M059J (cell line): ENCODE measurements at places on chromosomes 1 and 21.

GRCh38 chr1:102842606-102843005, 265.7 kb downstream of the COL11A1 start:
- DNase-seq: peak; percentile 33

- no peak for DNase-seq
Observed at GRCh38 chr1:167013108-167013929, 24.2 kb downstream of the MAEL start.

DNA sequence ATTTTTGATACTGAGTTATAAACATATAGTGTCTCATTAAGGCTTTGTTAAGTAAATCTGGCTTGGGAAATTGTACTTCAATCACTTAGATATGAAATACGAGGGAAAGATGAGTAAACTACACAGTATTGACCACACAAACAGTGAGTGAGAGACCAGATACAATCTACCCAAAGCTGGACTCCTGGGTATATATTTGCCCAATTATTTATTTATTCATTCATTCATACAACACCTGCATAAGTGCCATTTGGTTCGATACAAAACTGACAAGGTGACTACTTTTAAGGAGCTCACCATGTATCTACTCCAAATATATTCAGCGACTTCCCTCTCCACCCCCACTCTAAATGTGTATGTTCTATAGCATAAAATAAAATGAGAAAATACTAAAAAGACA, 143.4 kb downstream of the TGFB2 start:
- peak; percentile 47 for DNase-seq

DNA sequence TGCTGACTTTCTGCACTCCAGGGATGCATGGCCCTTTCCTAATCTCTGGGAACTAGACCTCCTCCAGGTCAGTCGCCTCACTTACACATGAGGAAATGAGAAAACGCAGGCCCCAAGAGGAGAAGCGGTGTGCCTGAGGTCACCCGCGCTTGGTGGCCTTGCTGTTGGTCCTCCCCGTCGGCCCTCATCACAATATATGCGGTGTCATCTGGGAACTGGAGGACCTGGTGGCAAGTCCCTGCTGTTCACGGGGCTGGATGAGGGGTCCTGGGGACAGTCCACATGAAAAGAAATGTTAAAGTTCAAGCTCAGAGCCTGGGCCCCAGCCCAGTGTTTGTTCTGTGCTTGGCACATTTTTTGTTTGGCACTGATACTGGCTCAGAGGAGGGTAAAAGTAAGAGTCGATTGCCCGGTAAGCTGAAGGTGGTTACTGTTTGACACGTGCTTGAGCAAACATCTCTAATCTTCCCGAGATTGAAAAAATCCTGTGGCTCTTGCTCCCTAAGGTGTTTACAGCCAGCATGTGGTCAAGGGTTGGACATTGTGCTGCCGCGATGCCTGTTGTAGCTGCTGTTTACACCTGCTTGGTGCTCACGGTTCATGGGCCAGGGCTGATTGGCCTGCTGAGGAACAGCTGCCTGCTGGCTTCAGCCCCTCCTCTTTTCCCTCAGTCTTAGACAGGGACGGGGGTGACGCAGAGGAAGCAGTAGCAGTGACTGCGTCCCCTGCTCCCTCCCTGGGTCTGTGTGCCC, 5.2 kb downstream of the COQ8A start:
- no peak for DNase-seq

- DNase-seq: no peak
Observed at GRCh38 chr1:2984399-2985061, 36.7 kb upstream of the ACTRT2 start.

- no peak for DNase-seq
Observed at GRCh38 chr21:38802050-38803026, 3.4 kb upstream of the ETS2 start.

GRCh38 chr1:87179076-87179810, 149.4 kb upstream of the LMO4 start:
- no peak for DNase-seq

DNA sequence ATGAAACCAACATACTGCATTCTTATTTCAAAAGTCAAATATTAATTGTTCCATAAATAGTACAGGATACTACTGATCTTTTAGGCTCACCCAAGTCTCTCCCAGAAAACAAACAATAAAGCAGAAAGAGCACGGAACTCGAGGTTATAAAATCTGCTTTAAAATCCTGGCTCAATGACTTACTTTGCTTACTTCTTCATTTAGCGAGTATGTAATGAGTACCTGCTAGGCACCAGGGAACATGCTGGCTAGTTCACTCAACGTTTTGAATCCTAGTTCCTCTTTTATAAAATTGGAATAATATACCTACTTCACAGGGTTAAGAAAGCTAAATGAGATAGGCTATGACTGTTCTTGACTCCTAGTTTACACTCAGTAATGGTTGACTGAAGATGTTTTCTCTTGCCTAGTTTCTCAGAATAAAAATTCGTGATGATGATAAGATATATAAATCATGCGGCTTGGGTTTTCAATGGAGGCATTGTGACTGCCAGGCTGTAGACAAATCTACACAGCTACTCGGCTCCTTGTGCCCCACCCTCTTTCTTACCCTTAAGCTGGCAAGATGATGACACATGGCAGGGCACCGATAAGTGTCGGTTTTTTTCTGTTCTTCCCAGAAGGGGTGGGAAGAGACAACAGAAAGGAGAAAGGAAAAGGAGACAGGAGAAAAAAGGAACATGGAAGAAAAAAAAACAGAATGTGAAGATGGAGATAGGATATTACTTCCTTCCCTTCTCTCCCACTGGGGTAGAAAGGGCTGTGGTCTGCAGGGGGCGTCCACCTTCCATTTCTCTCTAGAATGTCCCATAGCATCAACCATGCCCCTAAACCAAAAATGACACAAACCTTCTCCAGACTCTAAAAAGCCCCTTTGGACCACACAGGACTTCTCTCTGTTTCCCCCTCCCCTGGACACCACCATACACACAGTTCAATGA, 507.1 kb downstream of the SMYD3 start:
- no peak for DNase-seq

GRCh38 chr1:44566281-44567046, 107.8 kb downstream of the TMEM53 start:
- no peak for DNase-seq

DNA sequence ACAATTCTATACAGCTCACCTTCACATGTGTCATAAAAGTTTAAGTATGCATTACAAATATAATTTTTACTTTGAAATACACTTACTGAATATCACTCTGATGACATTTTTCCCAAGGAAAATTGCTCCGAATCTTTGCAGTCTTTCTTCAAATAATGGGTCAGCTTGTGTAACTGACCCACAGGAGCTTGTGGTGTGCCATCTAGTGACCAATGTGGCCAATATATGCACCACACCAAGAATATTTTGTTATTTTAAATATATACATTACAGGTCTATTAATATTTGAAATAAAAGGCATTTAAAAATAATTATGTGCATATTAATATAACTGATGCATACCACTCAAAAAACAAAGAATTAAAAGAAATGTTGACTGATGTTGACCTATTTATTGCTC, 271.4 kb downstream of the TBX15 start:
- DNase-seq: no peak

DNA sequence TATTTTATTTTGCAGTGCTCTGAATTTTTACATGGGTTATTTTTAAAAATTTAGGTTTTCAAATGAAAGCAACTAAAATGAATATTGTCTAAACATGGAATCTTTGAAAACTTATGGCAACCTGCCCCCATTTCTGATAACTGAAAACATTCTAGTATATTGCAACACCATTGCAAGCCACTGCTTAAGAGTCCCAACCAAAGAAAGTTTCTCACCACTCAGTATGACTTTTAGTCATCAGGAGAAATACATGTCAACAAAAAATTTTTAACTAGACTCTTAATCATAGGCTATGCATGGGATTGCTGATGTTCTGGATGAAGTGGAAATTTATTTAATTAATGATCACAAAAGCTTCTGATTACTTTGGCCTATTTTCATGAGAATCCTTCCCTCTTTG, 112.1 kb downstream of the TNFSF18 start:
- DNase-seq: peak; percentile 59

DNA sequence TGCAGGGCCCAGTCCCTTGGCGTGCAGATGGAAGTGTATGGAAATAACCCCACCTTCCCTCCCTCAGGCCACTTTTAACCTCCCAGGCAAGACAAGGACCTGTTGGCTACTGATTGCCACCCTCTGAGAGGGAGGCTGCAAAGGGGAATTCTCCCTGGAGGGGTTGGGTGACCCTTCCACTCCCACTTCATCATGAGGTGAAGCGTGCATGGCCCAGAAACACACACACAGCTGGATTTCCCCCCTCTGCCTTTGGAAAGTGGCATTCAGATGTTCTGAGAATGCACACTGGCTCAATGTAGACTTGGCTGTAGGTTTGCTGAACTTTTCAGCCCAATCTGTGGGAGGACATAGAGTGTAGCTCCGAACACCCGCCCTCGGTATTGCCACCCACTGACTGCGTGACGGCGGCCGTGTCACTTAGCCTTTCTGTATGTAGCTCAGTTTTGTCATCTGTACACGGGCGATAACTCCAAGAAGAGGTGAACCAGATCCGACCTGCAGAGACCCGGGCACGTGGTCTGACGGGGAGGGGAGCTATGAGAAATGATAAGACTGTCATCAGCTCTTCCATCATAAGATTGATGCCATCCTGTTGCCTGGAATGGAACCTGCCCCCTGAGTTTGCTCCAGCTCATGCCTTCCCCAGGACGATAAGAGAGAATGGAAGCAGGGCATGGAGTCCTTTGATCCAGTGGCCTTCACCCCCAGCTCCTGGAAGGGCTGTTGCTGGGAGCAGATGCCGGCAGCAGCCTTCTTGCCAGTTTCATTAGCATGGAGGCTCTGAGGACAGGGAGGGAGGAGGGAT, 19.3 kb downstream of the MIIP start:
- DNase-seq: no peak

GRCh38 chr1:194024659-194025058, 838.2 kb upstream of the B3GALT2 start:
- peak; percentile 82 for DNase-seq

DNA sequence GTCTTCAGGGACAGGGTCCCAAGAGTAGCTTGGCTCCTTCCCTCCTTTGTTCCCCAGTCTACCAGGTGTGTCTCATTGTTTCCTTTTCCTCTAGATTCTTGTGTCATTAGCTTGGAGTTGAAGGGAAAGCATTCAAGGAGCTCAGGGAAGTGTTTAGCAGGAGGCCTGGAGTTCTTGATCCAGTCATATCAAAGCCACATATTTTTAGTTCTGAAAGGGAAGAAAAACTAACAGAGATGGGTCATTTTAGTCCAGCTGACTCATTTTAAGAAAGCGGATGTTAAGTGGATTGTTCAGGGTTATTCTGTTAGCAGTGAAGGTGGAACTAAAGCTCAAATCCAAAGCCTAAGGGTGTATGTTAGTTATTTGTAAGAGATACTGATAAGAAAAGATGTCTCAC, 721 bp downstream of the C1orf54 start:
- DNase-seq: no peak

DNA sequence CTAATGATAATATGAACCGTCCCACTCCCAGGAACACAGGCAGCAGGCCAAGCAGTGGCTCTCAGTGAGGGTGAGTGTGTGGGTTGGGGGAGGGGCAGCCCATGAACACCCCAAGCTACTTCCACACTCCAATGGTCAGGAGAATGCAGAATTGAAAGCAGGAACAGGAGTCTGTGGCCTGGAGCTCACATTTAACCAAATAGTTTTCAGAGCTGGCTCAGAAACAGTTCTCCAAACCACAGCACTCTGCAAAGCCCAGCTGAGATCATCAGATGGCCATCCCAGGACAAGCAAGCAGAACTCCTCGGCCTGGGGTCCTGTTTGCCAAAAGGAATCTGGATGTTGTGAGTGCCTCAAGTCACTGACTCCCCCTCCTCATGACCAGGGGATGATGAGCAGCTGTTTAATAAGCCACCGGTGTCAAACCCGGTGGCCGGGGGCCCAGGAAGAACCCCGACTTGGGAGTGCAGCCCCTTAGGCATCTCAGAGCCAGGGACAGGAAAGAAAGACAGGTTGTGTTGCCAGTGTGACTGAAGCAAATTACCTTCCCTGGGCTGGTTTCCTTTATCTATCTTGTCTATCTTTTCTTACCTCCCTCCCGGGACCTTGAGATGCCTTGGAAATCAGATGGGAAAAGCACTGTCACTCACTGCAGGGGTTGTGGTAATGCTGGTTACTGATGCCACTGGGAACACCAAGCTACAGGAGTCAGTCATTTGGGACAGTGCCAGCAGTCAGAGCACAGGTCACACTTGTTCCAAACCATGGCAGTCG, 20.4 kb downstream of the DEGS1 start:
- peak; percentile 92 for DNase-seq

GRCh38 chr1:157771661-157772425, 5.1 kb downstream of the FCRL2 start:
- peak; percentile 6 for DNase-seq

DNA sequence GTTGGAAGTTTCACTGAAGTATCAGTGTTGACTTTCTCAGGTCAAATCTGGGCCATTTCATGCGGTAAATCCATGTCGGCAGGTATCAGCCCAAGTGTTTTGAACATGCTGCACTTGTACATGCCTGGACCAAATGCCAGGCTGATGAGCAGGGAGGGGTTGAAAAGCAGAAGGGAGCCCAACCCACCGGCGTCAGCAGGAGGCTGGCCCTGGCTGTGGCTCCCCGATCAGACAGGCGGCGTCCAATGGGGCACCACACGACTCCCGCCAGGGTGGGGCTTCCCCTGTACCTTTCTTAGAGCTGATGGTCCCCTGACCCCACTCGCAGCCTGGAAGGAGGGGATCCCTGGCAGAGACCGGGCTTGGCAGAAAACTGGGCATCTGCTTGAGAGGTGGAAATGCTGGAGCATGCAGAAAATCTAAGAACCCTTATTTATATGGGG, 540.0 kb downstream of the KIF26B start:
- DNase-seq: no peak

DNA sequence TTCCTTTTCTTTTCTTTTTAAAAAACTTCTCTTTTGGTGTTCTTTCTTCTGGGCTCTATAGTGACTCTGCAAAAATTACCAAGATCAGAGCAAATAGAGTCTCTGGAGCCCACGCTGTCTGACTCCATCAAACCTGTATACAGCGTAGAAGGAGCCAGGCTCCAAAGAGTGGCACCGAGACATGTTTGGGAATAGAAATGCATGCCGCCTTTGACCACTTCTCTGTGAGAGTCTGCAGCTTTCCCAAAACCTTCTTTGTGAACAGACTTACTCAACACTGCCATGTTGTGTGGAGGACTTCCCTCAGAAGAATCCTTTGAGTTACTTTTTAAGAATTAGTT, 55.3 kb downstream of the GORAB start:
- DNase-seq: peak; percentile 19

- DNase-seq: peak; percentile 23
Observed at GRCh38 chr1:101022294-101022693, 3.3 kb downstream of the DPH5 start.

DNA sequence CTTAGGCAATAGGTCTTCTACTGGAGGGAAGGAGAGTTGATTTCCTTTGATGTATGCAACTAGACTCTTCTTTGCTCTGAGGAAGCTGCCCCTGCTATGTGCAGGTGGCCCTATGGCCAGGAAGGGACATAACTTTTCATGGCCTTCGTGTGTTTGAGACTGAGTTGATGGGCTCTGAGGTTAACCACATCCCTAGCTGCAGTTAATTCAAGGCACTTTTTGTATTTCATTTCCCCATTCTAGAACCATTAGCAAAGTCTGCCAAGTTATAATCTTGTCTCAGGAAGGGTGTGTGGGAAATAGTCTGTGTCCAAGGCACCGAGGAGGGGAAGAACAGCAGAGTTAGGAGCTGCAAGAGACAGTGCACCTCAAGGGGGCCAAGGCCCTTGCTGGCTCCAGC, 2.5 kb downstream of the FCRL4 start:
- no peak for DNase-seq
